ENCODE measurements at places on chromosomes 7 and 10.
A peak's percentile ranks its signal among the peaks of the same experiment; 100 is the strongest.

GRCh38 chr10:60312818-60313588, 76.7 kb downstream of the ANK3 start:
- DNase-seq, result peak; percentile 74

- DNase-seq, result no peak
Measured at GRCh38 chr7:155481764-155482163, 23.8 kb downstream of the EN2 start.

DNA sequence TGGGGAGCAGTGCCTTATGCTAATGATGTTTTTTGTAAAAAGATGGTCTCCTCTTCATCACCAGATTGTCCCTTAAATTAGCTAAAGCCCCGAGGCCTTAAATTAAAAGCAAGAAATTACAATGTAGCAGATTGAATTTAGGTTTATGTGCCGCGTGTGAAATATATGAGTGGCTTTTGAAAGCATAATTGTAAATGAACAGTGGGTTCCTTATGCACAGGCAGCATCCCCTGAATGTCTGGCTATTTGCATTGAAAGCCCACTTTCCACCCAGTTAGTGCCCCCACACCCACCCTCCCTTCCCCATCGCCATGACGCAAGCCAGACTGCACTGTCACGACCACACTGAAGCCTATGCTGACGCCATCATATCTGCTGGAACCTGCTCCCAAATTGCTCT, 62.4 kb upstream of the SORCS3 start:
- DNase-seq, result no peak

DNA sequence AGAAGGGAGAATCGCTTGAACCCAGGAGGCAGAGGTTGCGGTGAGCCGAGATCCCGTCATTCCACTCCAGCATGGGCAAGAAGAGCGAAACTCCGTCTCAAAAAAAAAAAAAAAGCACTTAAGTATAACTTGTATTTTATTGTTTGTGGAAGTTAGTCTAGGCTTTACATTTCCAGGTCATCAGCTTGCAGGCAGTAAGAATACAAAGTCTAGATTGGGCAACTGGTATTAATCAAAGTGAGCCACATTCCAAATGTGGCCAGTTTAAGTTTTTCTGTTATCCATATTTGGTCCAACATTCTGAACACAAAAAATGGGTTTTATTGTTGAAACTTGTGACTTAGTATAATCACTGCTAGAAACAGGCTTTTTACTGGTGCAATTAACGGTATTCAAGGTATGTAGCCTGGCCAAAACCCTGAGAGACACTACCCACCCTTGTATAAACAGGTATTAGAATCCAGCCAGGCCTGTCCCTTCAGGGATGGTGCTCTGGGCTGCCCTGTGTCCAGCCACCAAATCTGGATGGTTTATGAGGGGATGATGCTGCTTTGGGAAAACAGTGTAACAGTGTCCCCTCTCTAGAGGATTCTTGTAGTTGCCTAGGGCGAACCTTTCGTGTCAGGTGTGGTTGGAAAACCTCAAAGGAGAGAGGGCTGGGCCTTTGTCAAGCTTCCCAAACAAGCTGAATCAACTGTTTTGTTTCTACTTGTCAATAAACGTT, 122.1 kb upstream of the EFCAB10 start:
- DNase-seq, result no peak

DNA sequence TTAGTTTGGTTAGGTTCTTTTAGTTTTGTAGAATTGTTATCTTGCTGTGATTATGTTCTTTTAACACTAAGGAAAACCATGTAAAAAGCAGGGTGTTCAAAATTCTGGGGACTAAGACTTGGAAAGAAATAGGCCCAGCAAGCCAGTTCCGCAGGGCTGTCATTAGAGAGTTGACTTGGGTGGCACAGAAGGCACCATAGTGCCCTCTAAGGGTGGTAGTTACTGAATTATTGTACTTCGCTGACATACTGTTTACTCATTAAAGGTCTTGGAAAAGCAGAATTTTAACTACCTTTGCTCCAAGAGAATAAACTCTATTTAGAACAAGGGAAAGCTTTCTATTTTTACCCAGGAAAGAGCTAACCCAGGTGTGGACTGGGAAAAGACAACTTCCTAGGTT, 86.5 kb downstream of the OTUD1 start:
- peak; percentile 39 for DNase-seq

- DNase-seq, result peak; percentile 97
Measured at GRCh38 chr10:132065491-132066105, at the start of gene JAKMIP3. Gene JAKMIP3, plus strand, starts transcription at chr10:132065946. Its CDS starts 38,863 bp downstream, at chr10:132104809.

GRCh38 chr7:111265394-111265793, 174.5 kb downstream of the LRRN3 start:
- DNase-seq, result peak; percentile 24
